H9 (cell line): ENCODE measurements at places on chromosomes 2 and 18. TPM values are rescaled to one million over a fixed set of nuclear protein-coding genes. Genes with fewer than 3 reads are reported as not detected.

DNA sequence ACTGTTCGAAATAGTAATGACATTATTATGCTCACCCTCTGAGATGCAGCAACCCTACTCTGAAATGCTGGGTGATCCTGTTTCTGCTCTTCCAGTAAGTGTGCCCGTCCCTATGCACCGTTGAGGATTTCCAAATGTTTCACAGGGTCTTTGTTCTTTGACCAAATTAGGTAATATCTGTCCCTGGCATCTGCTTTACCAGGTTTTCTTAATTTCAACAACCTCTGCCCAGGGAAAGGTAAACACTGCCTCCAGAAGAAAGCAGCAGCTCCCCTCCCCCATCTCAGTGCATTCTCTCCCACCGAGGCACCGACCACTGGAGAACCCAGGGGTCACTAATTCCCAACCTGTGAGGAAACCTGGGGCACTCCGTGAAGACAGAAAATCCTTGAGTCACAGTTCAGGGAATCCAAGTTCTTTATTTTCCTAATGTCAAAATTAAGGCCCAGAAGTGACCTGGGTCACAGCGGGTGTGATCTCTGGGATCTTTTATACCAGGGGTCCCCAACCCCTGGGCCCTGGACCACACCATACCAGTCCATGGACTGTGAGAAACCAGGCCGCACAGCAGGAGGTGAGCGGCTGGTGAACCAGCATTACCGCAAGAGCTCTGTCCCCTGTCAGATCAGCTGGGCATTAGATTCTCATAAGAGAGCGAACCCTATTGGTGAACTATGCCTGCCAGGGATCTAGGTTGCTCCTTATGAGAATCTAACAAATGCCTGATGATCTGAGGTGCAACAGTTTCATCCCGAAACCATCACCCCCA is 1.2 kb upstream of the GRB14 start:
- no peaks in the 10 kb centered on the region for H3K27me3 ChIP-seq
- H3K4me1 ChIP-seq = peaks cover 3% of the 10 kb centered on the region; the same call in 1 of the 2 replicates
- H3K27ac ChIP-seq = no peak overlapping the region
- DNase-seq = peak; percentile 38

DNA sequence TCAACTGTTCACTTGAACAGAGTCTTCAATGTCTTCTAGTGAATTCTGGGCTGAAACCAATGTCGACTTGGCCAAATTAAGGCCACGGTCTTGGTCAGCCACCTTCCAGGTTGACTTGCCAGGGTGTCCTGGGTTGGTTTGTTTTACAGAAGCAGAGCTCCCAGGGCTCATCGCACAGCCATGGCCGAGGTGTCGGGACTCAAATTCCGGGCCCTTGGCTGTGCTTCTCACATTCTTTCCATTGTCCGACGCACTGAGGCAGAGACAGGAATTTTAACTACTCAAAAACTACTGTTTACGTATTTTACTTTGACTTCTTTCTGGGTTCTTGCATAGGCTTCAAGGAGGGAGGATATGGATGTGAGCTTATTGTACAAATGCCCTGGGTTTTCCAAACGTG is 51.7 kb downstream of the HPCAL1 start:
- H3K36me3 ChIP-seq = no peaks in the 10 kb centered on the region
- no peak overlapping the region for H3K4me3 ChIP-seq
- H3K27me3 ChIP-seq = no peaks in the 10 kb centered on the region
- H3K4me1 ChIP-seq = no peaks in the 10 kb centered on the region
- no peak for DNase-seq

GRCh38 chr2:212539072-212539880 is 674 bp upstream of the ERBB4 start:
- H3K36me3 ChIP-seq = no peaks in the 10 kb centered on the region
- H3K4me1 ChIP-seq = no peaks in the 10 kb centered on the region
- H3K27me3 ChIP-seq = peaks cover 23% of the 10 kb centered on the region; the same call in 1 of the 2 replicates

- H3K27me3 ChIP-seq = no peaks in the 10 kb centered on the region
- no peak overlapping the region for H3K27ac ChIP-seq
- peaks cover 9% of the 10 kb centered on the region; the same call in 1 of the 2 replicates for H3K36me3 ChIP-seq
Measured at GRCh38 chr18:21452796-21453510, 147.6 kb downstream of the ESCO1 start.

GRCh38 chr2:42585779-42586178 is 17.3 kb downstream of the MTA3 start:
- peaks cover 36% of the 10 kb centered on the region; the same call in 2 of the 3 replicates for H3K36me3 ChIP-seq
- no peak overlapping the region for H3K27ac ChIP-seq
- no peak overlapping the region for H3K4me3 ChIP-seq

DNA sequence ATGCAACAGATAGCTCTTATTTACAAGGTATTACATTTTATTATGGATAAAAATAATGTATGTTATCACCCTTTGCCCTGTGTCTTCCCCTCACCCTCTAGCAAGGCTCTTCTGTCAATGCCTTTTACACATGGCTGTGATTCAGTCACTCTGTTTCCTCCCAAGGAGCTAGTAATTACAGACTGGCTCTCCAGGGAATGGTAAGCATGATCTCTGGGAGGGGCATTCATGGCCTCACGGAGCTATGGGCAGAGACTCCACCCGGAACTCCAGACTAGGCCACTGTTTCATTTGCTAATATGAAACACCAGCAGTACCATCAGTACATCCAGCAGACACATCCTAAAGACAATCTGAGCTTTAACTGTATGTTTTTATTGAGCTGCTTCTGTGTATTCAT is 410.9 kb upstream of the CYRIA start:
- peaks cover 8% of the 10 kb centered on the region for H3K36me3 ChIP-seq
- no peak overlapping the region for H3K27ac ChIP-seq
- H3K27me3 ChIP-seq = no peaks in the 10 kb centered on the region
- H3K4me1 ChIP-seq = no peaks in the 10 kb centered on the region
- no peak overlapping the region for H3K4me3 ChIP-seq
- DNase-seq = no peak

DNA sequence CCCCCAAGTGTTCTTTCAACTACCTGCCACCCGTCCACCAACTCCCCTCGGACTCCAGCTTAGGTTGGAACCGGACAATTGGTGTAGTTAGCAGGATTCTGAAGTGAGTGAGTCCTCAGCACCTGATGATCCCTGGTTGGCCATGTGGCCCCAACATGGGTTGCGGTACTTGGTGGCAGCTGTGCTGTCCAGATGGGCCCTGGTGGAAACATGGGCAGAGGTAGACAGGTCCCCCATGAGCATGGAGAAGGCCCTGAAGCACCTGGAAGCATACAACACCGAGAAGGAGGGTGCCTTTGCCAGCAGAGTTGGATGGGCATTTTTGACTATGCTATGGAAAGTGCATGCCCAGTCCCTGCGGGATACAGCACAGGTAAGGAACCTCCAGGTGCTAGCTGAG is 11.0 kb upstream of the C2orf42 start:
- no peaks in the 10 kb centered on the region for H3K4me1 ChIP-seq
- H3K36me3 ChIP-seq = no peaks in the 10 kb centered on the region
- H3K4me3 ChIP-seq = no peak overlapping the region
- no peak overlapping the region for H3K27ac ChIP-seq

Gene RTP5
- total RNA-seq = not detected in 2 replicates

- no peak for DNase-seq
- no peak overlapping the region for H3K27ac ChIP-seq
Measured at GRCh38 chr2:147488472-147488871, 356.4 kb upstream of the ACVR2A start.

DNA sequence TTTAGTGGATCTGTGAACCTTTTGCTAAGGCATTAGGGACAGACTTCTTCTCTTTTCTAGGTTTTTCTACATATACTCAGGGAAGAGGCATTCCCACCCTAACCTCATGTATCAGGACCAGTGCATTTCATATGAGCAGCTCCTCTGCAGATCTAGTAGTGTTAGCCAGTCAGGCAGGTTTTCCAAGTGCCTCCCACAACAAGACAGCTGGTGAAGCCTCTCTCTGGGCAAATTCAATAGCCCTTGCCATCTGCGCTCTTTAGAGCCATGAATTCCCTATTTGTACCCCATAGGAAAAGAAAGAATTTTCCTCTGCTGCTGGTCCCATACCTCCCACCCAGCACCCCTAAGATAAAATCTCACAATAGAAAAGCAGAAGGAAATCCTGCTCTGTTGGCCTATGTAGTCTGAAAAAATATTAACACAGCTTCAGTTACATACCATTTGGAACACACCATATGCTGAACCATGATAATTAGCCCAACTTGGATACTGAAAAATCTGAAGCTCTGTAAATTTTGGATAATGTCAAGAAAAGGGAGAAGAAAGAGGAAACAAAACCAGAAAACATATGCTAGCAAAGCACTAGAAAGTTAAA is 1354.6 kb upstream of the NRXN1 start:
- H3K27ac ChIP-seq = no peak overlapping the region
- H3K4me3 ChIP-seq = no peak overlapping the region
- no peaks in the 10 kb centered on the region for H3K4me1 ChIP-seq
- H3K27me3 ChIP-seq = no peaks in the 10 kb centered on the region
- DNase-seq = no peak

Gene ANKRD62
- total RNA-seq = not detected in 2 replicates

GRCh38 chr2:29207352-29208148 is 92.3 kb downstream of the CLIP4 start:
- no peak overlapping the region for H3K4me3 ChIP-seq
- no peaks in the 10 kb centered on the region for H3K36me3 ChIP-seq
- no peaks in the 10 kb centered on the region for H3K4me1 ChIP-seq
- no peak overlapping the region for H3K27ac ChIP-seq
- no peak for DNase-seq

DNA sequence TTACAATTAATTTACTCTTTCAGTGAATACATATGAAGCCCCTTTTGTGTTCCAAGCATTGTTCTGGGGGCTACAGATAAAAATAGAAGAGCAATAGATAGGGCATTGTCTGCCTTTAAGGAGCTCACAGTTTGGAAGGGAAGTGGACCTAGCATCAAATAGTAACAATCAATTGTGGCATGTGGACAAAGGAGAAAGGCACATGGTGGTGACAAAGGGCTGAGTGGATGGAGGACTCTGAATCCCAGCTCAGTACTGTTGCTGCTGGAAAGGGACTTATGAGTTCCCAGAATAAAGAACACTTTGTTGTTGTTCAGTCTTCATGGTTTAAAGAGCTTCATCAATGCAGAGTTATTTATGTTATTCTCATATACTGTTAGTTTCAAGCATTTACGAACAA is 217.7 kb downstream of the HRH4 start:
- H3K36me3 ChIP-seq = no peaks in the 10 kb centered on the region
- no peaks in the 10 kb centered on the region for H3K4me1 ChIP-seq
- no peak overlapping the region for H3K27ac ChIP-seq
- no peak overlapping the region for H3K4me3 ChIP-seq
- DNase-seq = no peak
- H3K27me3 ChIP-seq = no peaks in the 10 kb centered on the region; the same call in 1 of the 2 replicates

- no peaks in the 10 kb centered on the region for H3K27me3 ChIP-seq
- no peak overlapping the region for H3K27ac ChIP-seq
Measured at GRCh38 chr2:237669628-237670392, 42.4 kb downstream of the LRRFIP1 start.

Gene TCF4
- total RNA-seq = 85.8 and 99.4 TPM in 2 replicates

- H3K4me1 ChIP-seq = no peaks in the 10 kb centered on the region
- no peaks in the 10 kb centered on the region for H3K36me3 ChIP-seq
- no peak overlapping the region for H3K27ac ChIP-seq
- no peaks in the 10 kb centered on the region for H3K27me3 ChIP-seq
Measured at GRCh38 chr18:3192752-3193151, 27.0 kb downstream of the MYOM1 start.

GRCh38 chr2:144941743-144942488 is 422.0 kb upstream of the ZEB2 start:
- H3K4me1 ChIP-seq = no peaks in the 10 kb centered on the region; the same call in 1 of the 2 replicates
- H3K27me3 ChIP-seq = no peaks in the 10 kb centered on the region; the same call in 1 of the 2 replicates
- no peak for DNase-seq
- H3K36me3 ChIP-seq = no peaks in the 10 kb centered on the region
- H3K27ac ChIP-seq = no peak overlapping the region

- no peaks in the 10 kb centered on the region for H3K4me1 ChIP-seq
- H3K36me3 ChIP-seq = no peaks in the 10 kb centered on the region
- no peak for DNase-seq
Measured at GRCh38 chr2:26483516-26483915, 5.6 kb upstream of the OTOF start.

DNA sequence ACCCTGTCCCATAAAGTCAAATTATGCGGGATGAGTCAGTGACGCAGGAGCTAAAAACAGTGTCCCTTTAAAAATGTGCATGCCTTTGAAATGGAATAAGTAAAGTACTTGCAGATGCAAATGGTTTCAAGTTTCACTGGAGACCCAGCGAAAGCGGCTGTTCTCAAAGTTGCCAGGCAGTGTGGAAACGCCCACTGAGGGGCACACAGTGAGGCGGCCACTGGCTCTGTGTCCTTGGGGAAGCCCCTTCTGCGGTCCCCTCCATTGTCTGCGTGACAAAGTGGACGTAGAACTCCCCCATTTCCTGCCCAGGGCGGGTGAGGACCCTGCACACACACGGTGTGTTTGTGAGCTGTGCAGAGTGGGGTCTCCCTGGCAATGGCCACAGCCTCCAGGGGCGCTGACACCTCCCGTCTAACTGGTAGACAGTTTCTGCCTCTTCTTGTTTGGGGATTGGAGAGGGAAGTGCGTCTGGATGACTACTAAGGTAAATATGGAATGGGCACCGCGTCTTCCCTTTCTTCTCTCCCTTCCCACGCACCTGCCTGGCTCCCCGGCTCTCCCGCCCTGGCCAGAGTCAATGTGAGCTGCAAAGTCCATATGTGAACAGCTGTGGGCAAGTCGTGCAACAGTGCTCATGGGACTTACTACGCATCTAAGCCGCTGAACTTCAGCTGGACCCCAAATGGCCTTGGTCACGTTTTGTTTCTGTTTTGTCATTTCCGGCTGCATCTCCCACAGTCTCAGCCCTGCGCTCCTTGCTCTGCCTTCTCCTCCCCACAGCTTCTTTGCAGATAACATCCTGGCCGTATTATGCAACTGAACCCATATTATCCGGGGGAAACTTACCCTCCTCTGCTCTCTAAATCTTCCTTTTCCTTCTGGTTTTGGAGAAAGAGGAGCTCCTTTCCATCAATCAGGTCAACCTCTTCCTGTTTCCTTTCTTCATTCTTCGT is 33.7 kb upstream of the ZNF516 start:
- no peaks in the 10 kb centered on the region for H3K36me3 ChIP-seq
- no peaks in the 10 kb centered on the region for H3K27me3 ChIP-seq
- no peak overlapping the region for H3K4me3 ChIP-seq
- DNase-seq = no peak
- no peak overlapping the region for H3K27ac ChIP-seq
- H3K4me1 ChIP-seq = peaks cover 3% of the 10 kb centered on the region; the same call in 1 of the 2 replicates
